Fibroblast of upper back skin (primary cell): ENCODE measurements at places on chromosomes 3 and 15.

GRCh38 chr3:112114576-112115160 is 18.4 kb downstream of the GCSAM start:
- DNase-seq, result no peak

DNA sequence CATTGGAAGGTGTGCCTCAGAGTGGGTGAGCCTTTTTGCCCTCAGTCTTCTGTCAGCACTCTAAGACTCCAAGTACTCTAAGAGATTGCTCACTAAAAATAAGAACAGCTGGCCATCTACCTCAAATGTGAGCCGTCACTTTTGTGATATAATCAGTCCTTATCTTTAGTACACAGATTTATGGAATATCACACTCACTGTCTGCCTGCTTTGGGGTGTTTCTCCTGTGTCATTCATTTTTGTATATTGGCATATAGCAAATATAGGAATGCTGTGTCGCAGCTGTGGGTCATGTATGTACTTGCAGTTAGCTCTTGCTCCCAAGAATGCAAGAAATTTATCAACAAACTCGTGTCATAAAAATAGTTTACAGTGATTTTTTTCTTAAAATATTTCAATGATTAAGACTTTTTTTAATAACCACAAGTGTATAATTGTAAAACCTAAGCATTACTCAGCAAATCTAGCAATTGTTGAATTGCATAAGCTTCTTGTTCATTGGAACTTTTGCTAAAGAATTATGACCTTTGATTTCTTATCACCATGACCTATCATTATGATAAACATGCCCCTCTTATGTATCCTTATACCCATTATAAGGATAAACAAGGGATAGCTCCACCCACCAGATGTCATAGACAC is 18.8 kb downstream of the SETD5 start:
- DNase-seq, result peak; percentile 48

GRCh38 chr3:111321786-111322185 is 220.2 kb upstream of the CD96 start:
- DNase-seq, result no peak

- DNase-seq, result no peak
Observed at GRCh38 chr3:141373232-141373631, 4.9 kb downstream of the ZBTB38 start.

- DNase-seq, result peak; percentile 55
Observed at GRCh38 chr15:96160269-96160668, 170.2 kb upstream of the NR2F2 start.

DNA sequence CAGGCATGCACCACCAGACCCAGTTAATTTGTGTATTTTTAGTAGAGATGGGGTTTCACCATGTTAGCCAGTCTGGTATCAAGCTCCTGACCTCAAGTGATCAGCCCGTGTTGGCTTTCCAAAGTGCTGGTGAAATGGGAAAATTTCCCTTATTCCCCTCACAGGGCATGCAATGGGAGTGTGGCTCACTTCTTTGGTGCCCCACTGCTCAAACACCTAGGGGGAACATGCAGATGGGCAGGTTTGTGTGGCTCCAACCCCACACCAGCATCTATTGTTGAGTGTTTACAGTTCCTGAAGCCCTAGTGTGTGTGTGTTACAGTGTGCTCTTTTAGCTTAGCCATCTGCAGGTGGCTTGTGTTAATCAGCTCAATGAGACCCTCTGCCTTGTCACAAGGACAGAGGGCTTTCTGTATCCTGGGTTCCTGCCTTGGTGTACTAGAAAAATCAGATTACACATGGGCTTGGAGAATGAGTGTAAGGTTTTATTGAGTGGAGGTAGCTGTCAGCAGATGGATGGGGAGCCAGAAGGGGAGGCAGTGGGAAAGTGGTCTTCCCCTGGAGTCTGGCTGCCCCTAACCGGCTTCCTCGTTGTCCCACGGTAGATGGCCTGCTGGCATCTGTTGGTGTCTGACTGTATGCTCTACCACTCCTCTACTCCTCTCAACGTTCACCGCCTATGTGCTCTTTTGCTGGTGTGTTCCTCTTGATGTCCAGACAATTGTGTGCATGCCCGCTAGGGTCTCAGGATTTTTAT is 248.1 kb upstream of the CBLB start:
- DNase-seq, result no peak

GRCh38 chr3:127667119-127667681 is 5.6 kb upstream of the ABTB1 start:
- no peak for DNase-seq

- no peak for DNase-seq
Observed at GRCh38 chr15:43511012-43511885, 6.2 kb upstream of the MAP1A start.

- DNase-seq, result no peak
Observed at GRCh38 chr3:134056464-134056891, 26.8 kb upstream of the SLCO2A1 start.

- DNase-seq, result no peak
Observed at GRCh38 chr3:25125201-25125600, 302.9 kb upstream of the RARB start.

DNA sequence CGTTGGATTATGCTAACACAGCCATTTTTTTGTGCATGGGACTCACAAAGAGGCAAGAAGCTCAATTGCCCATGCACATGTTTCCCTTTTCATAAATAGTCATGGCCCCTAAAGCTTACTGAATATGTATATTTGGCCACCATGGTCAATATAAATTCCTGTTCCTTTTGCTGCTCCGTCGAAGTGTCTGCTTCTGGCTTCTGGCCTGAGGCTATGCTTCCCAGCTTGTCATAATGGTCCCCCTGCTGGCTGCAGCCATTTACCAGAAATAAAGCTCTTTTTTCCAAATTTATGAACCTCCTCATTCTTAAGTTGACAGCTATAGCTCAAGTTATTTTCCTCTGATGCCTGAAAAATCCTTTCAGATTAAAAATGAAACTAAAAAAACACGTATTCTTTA is 602.1 kb downstream of the VGLL3 start:
- DNase-seq, result no peak

- DNase-seq, result no peak
Observed at GRCh38 chr3:189404797-189405484, 226.2 kb upstream of the TP63 start.

DNA sequence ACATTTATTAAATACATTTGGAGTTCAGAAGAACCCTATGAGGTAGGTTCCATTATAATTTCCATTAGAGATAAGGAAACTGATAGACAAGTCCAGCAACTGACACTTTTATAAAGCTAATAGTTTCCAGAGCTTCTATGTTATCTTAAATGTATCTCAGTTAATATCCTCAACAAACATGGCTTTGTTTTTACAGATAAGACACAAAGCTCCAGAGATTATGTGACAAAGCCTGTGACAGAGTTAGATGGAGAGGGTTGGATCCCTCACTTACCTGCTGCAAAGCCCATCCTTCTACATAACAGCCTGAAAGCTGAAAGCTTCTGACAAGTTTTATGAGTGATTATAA is 473 bp upstream of the COMMD2 start:
- no peak for DNase-seq

- peak; percentile 20 for DNase-seq
Observed at GRCh38 chr15:94234300-94234699, 2.9 kb downstream of the MCTP2 start.

- DNase-seq, result peak; percentile 78
Observed at GRCh38 chr15:82968066-82968465, 15.5 kb upstream of the HOMER2 start.

GRCh38 chr3:194244167-194244566 is 107.0 kb downstream of the CPN2 start:
- DNase-seq, result no peak

- DNase-seq, result no peak
Observed at GRCh38 chr3:156602424-156602823, 47.5 kb upstream of the SSR3 start.

DNA sequence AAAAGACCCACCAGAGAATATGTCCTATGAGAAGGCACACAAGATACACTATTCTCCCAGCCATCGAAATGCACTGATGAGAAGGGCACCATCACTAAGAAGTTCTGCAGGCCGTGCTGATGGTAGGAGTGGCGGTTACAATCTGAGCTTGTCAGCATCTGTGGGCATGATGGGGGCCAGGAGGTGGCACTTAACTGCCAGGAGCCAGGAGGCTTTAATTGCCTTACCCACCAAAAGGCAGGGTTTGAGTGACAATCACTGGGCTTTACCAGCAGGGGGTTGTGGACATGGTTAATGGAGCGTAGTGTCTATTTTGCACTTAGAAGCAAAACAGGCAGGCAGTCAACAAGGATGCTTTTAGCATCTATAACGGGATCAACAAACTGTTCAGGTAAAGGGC is 16.0 kb upstream of the SQOR start:
- no peak for DNase-seq

- no peak for DNase-seq
Observed at GRCh38 chr3:79986338-79986737, 218.5 kb upstream of the ROBO1 start.

DNA sequence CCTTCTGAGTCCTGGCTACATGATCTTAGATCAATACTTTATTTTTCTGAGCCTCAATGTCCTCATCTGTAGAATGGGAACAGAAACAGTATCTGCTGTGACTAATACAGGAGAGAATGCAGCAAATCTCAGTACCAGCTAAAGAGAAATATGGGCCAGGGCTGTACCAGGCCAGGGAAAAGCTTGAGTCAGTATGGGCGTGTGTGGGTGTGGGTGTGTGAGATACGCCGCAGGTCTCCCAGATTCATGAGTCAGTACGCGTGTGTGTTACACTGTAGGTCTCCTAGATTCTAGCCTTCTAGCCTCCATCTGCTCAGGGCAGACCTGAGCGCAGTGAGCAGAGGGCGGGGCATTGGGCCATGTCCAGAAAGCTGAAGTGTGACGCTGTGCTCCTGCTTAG is 15.2 kb downstream of the GNAI2 start:
- no peak for DNase-seq

DNA sequence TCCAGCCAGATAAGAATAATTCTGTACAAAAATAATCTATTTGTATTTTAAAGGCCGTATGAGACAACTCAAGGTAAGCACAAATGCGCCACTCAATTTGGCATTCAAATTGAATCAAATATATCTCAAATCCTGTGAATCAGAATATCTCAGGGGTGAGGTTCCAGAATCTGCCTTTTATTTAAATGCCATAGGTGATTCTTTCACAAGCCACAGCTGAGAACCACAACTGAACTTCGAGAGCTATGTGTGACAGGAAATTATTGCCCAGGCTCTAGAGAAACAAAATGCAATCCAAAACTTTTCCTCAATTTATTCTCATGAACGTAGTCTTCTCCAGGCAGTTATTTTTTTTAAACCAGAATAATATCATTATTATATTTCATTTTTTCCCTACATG is 11.9 kb downstream of the ATP8B4 start:
- DNase-seq, result no peak

GRCh38 chr3:159861369-159861987 is 127.2 kb upstream of the IL12A start:
- no peak for DNase-seq

DNA sequence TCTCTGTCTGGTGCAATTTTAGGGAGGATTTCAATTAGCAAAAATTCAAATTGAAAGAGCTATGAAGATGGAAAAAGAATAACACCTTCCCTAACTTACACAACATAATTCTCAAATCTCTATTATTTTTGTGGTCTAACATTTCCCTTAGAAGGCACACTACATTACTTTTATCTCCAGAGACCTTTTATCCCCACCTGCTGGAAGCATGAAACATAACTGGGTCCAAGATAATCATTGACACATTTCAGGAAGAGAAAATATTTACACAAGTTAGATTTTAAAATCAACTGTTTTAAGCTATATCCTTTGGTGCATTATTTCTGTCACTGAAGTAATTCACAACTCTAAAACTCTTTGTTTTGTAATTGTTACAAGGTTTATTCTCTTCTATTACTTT is 779.5 kb downstream of the ROBO1 start:
- DNase-seq, result peak; percentile 40

- DNase-seq, result peak; percentile 24
Observed at GRCh38 chr3:27629366-27629765, 92.8 kb downstream of the EOMES start.

DNA sequence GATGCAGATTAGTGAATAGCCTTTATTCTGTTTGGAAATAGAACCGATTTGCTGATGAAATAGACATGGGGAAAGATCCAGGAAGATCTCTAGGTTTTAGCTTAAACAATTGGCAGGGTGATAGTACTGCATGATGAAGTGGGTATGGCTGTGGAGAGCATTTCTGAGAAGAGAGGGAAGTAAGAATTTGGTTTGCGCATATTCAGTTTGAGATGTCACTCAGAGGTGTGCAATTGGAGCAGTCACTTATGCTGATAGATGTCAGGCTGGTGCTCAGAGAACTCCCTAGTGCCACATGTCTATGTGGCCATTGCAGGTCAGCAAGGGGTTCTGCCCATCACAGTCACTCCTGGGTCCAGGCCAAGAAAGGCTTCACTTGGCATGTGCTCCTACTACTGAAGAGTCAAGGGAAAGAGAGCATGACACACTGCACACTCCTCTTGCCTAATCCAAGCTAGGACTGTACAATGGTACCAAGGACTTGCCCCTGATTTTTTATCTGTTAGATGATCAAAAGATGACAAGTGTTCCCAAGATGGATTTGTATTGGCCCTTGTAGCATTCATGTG is 57.2 kb upstream of the ST8SIA2 start:
- DNase-seq, result no peak

DNA sequence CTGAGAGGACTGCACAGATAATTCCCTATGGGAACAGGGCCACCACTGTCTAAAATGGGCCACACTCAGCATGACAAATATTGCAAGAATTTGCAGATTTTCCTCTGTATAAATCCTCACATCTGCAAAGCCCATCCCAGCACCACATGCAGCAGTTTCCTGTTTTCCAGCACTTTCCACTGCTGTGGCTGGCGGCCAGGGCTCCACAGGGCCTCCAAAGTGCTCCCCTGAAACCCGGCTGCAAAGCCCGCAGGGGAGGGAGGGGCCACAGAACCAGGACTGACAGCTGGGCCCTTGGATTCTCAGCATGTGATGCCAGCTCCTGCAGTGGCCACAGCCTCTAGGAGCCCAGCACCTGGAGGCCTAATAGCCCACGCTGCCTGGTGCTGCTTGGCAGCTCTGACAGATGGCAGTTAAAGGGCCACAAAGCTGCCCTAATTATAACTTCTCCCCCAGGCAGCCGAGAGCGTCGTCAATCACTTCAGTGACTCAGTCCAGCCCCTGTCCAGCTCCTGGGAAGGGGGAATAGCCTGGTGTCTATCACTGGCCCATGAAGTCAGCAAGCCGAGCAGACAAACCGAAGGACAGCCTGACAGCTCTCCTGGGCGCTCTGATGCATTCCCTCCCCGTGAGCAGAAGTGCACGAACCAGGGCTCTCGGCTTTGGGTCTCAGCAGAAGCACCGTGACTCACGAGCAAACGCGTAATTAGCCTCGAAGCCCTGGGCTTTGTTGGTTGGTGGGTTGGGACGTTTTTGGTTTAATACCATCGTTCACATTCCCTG is 4.7 kb downstream of the LRRC15 start:
- DNase-seq, result peak; percentile 98

- DNase-seq, result peak; percentile 61
Observed at GRCh38 chr3:21294768-21295167, 456.2 kb downstream of the ZNF385D start.

DNA sequence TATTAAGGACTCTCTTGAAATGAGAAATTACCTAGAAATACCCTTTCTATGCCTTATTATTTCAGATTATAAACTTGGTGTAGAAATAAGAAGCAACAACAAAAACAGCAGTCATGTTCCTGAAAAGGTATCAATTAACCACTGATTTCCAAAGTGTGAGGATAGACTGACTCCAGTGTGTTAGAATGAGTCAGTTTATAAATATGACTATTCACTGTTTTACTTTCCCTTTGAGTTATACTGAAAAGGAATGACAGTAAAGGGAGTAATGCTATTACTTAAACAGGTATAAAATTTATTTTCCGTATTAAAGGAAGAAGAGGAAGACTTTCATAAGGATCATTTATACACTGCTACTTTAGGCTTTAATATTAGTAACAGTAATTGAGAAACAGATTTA is 12.9 kb downstream of the GMNC start:
- no peak for DNase-seq

- DNase-seq, result no peak
Observed at GRCh38 chr15:69713726-69714559, 261.3 kb downstream of the RPLP1 start.
